ENCODE measurements at places on chromosomes 6 and 20. TPM values are rescaled to one million over a fixed set of nuclear protein-coding genes. Genes with fewer than 3 reads are reported as not detected.

- DNase-seq, result peak; percentile 51
Observed at GRCh38 chr6:45930420-45931040, 85.1 kb downstream of the CLIC5 start.

TMEM74B gene
- 4.9 TPM for polyA plus RNA-seq

CCN5 gene
- 0.15 TPM for polyA plus RNA-seq

DACT2 gene
- polyA plus RNA-seq, result 1.6 TPM

All from hindlimb muscle (tissue), 1 donor.